ENCODE measurements at places on chromosomes 1 and 21.
A peak's percentile ranks its signal among the peaks of the same experiment; 100 is the strongest.

GRCh38 chr1:84242641-84243040, 58.9 kb upstream of the SAMD13 start:
- no peak for DNase-seq

GRCh38 chr1:94022471-94023189, 98.3 kb downstream of the ABCA4 start:
- no peak for DNase-seq

DNA sequence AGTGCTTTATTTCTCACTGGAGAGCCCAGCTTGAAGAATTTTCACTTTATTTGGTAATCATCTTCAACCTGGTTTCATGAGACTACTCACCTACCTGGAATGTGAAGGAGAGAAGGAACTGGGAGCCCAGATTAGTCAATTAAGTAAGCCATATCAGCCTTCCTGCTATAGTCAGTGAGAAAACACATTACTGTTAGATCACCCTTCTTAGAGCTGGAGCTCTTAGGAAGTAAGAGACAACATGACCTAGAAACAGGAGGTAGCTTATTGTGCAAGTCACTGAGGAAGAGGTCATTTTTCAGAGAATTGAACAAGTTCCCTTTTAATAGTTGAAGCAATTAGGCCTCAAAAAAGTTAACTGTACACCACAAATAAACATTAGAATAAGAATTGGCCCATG, 49.2 kb upstream of the TEKT2 start:
- no peak for DNase-seq

- no peak for DNase-seq
These were observed 78.1 kb downstream of the DHRS3 start for GRCh38 chr1:12539705-12540579.

- peak; percentile 83 for DNase-seq
These were observed 1.0 kb upstream of the EFNA1 start for GRCh38 chr1:155126556-155127104.
